ENCODE measurements at places on chromosomes 2 and 18.

DNA sequence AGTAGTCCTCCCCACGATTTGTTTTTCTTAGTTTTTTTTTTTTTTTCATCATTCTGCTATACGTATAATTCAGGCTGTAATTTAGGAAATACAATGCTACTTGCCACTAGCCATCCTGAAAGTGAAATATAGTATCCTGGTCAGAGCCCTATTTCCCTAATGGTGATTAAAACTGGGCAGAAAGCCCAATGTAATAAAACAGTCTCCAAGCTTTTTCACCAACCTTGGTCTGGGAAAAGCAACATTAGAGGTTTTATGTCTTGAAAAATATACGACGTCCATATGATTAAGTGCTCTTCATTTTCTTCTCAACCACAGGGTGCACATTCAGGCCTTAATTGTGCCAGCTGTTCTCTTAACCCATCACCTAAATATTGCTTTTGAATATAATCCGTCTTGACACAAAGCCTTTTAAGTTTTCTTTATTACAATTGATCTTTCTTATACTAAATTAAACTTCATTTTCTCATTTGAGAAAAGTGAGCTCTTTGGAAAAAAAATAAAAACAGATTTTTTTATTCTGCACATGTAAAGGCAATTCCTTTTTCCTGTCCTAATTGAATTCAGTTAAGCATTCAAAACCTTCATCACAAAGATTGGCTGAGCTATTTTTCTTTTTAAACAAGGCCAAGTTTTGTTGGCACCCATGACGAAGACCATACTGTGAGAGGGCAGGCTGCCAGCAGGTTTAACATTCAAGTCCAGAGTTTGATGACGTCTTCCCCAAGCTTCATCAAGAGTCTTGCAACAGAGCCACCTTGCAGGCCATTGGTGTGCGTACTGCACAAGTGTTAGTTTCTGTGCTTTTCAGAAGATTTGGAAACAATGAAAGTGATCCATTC, 52.7 kb downstream of the MAP2 start:
- no peak for DNase-seq

DNA sequence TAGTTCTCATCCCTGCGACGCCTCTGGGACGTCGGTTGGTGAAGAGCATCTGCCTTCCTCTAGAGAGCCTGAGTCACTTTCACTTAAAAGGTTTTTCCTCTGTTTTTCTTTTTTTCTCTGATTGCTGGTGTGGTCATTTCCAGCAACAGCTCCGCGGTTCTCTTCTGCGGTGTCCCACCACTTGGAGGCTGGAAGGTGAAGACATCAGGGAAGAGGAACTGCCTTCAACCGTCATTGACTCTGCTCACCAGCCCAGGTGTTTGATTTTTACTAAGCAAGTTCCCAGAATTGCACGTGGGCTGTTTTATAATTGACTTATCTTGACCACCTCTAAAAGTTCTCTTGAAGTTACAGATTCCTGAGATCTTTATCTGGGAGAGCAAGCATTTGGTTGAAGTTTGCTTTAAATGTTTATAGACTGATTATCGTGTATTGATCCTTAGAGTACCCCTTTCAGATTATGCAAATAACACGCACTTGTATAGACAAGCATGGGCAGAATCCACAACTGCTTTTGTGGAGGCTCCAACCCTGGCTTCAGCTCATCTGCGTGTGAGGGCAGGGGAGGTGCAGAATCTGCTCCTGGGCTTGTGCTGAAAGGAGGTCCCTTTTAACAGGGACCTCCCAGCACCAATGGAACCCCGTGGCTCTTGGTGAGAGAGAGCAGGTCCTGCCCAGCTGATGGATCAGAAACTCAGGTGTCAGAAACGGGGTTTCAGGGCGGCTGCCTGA, 3.5 kb downstream of the CTDP1 start:
- no peak for DNase-seq

DNA sequence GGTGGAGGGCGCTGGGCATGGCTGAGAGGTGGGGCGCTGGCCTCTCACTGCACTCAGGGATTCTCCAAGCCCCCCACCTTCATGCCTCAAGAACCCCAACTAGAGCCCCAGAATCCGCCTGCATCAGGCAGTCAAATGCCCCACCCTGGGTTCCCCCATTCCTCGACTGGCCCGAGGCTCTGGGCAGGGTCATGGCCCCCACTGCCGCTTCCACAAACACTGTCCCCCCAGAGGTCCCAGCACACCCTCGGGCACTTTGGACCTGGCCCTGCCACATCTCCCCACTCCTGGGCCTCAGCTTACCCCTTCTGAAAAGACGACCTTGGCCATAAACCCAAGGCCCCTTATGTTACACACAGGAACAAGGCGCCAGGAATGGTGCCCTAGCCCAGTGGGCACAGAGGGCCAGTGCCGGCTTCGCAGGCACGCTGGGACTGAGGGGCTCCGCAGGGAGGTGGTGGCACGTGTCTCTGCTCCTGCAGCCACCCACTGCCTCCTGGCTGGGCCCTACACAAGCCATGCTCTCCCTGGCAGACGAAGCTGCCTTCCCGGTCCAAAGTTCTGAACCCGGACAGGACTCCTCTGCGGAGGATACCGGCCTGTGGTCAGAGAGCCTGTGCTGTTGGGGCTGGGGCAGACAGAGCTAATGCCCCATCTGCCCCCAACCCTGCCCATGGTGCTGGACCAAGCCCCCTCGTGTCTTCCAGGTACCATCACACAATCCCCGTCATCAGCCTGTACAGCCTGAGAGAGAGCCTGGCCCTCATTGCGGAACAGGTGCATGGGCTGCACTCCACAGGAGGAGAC, 6.8 kb downstream of the AGXT start:
- DNase-seq: no peak

- DNase-seq: no peak
These were observed 135.4 kb downstream of the PTH2R start for GRCh38 chr2:208541989-208542464.

DNA sequence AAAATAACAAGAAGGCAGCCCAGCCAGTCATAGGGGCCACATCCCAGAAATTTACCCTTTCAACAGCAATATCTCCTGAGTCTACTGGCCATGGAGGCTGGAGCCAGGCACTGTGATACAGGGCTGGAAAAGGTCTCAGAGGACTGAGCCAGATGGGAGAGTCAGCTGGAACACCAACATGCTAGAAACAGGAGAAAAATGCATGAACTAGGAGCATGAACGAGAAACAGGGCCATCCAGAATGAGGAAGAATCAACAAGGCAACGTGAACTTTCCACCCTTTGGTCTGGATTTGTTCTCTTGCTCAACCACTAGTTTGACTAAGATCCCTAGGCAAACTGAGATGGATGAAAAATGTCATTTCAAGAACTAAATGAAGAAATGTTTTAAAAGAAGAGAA, 13.1 kb downstream of the PID1 start:
- DNase-seq: no peak

GRCh38 chr2:222751238-222751637, 79.8 kb downstream of the MOGAT1 start:
- no peak for DNase-seq

GRCh38 chr2:232365621-232366321, 12.8 kb upstream of the ALPP start:
- DNase-seq: no peak

- no peak for DNase-seq
These were observed 17.6 kb downstream of the ARHGEF4 start for GRCh38 chr2:130854301-130854700.

- DNase-seq: no peak
These were observed 657.8 kb upstream of the LINC00305 start for GRCh38 chr18:64806691-64807090.

GRCh38 chr18:48675912-48676311, 137.1 kb downstream of the CTIF start:
- no peak for DNase-seq

- DNase-seq: no peak
These were observed 257.9 kb downstream of the DYSF start for GRCh38 chr2:71711133-71711855.
